ENCODE measurements at places on chromosomes 16 and 17.

GRCh38 chr16:1786242-1787055 is 3.7 kb downstream of the NUBP2 start:
- DNase-seq = no peak

DNA sequence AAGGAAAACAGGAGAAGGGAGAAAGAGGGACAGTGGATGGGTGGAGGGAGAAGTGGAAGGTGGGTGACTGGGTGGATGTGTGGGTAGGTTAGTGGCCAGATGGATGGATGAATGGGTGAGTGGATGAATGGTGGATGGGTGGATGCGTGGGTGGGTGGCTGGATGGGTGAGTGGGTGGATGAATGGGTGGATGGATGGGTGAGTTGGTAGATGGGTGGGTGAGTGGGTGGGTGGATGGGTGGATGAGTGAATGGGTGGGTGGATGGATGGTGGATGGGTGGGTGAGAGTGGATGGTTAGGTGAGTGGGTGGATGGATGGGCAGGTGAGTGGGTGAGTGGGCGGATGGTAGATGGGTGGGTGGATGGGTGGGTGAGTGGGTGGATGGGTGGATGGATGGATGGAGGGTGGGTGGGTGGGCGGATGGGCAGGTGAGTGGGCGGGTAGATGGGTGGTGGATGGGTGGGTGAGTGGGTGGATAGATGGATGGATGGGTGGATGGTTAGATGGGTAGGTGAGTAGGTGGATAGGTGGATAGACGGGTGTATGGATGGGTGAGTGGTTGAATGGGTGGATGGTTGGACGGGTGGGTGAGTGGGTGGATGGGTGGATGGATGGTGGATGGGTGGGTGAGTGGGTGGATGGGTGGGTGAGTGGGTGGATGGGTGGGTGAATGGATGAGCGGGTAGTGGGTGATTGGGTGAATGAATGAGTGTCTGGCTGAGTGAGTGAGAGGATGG is 702 bp upstream of the MARVELD3 start:
- no peak for DNase-seq

DNA sequence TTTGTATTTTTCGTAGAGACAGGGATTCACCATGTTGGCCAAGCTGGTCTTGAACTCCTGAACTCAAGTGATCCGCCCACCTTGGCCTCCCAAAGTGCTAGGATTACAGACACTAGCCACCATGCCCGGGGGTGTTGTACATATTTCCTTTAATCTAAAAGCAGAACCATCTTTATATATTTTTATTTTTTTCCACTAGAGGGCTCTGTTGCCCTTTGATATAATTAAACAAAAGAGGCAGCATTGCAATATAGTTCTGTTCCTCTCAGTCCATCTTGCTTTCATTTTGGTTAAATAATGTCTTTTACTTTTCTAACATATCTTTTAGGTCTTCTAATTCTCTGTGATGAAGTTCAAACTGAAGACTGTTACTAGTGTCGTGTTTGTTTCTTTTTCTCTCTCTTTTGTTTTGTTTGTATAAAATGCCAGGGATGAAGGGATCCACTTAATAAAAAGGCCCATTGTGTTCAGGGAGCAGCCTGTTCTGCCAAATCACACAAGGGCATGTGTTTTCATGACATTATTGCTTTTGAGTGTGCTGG is 23.4 kb downstream of the WWOX start:
- no peak for DNase-seq

DNA sequence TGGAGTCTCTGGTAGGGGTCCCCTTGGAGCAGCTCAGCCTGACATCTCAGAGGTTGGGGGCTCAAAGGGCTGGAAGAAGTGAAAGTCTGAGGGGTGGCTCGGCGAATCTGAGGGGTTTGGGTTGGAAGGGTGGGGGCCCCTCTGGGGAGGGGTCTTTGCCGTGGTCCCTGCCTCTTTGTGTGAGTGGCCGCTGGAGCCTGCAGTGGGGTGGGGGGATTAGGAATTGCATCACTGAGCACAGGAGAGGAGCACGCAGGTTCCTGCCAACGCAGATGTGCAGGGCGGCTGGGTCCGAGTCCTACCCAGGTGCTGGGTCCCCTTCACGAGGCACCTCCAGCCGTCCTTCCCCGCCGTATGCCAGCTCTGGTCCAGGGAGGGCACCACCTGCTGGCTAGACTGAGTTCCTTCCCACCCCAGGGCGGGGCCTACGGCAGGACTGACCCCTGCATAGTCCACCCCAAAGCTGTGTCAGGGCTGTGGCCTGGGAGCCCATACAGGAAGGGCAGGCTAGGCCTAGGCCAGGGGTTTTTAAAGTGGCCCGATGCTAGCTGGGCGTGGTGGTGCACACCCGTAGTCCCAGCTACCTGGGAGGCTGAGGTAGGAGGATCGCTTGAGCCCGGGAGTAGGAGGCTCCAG is 9.9 kb downstream of the FMNL1 start:
- peak; percentile 66 for DNase-seq

DNA sequence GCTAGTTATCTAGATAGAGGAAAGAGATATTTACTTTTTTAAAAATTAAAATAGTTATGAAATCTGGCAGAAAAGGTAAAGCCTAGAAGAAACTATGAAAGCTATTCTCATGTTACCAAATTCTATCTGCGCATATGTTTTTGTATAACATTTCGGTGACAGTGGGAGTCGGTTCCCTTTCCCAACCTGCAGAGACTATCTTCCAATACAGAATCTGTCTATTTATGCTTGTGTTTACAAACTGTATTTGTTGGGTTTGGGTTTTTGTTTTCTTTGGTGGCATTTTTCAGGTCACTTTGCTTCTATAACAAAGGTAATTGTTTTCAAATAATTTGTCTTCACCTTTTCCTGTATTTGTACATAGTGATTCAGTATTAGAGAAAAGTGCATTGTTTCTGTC is 69.8 kb downstream of the YPEL2 start:
- no peak for DNase-seq

- DNase-seq = no peak
Observed at GRCh38 chr16:54630284-54630967, 300.2 kb upstream of the IRX5 start.

- no peak for DNase-seq
Observed at GRCh38 chr17:69179227-69179952, 37.7 kb upstream of the ABCA6 start.

GRCh38 chr17:57484081-57484666 is 227.9 kb downstream of the MSI2 start:
- DNase-seq = no peak

GRCh38 chr16:1367486-1368174 is 15.9 kb downstream of the GNPTG start:
- no peak for DNase-seq

DNA sequence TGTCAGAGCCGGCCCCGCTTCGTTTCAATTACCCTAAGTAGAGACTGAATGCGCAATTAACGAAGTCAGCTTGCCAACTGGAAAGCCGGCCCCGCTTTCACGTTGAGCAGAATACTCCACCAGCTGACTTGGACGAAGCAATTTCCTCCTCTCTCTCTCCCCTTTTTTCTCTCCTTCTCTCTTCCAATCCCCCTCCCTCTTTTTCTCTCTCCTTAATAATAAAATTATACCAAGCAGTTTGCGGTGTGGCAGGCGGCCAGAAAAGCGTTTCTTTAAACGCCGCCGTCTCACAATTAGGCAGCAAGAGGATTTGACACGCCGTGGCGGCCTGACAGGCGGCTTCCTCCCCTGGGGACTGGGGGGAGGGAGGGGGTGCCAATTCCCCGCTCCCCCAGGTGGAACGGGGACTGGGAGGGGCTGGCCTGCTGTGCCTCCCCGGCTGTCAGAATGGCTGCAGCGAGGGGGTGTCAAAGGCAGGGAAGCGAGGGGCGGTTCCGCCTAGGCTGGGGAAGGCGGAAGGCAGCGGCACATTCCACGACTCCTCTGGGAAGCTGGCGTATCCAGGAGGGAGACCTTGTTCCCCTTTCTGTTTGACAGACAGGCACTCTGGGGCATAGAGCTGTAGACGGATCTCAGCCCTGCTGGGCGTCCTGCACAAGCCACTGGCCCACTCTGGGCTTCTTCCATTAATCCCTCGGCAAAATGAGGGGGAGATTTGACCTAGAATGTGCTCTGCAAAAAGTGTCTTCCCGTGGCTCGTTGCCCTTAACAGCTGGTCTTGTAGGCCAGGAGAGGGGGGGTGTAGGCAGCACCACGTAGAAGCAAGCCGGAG is 52.7 kb downstream of the SREBF1 start:
- no peak for DNase-seq

DNA sequence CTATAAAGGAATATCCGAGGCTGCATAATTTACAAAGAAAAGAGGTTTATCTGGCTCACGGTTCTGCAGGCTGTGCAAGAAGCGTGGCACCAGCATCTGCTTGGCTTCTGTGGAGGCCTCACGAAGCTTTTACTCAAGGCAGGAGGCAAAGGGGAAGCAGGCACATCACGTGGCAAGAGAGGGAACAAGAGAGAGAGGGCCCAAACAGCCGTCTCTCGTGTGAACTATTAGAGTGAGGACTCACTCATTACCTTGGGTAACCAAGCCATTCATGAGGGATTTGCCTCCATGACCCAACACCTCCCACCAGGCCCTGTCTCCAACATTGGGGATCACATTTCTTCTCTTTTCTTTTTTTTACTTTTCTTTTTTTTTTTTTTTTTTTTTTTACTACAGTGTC is 7.5 kb upstream of the ALKBH5 start:
- no peak for DNase-seq

GRCh38 chr16:67653789-67654402 is 6.2 kb downstream of the ACD start:
- DNase-seq = peak; percentile 23

GRCh38 chr16:50202926-50203624 is 50.0 kb downstream of the TENT4B start:
- no peak for DNase-seq

- DNase-seq = no peak
Observed at GRCh38 chr17:67058036-67058435, 13.7 kb downstream of the CACNG1 start.

GRCh38 chr17:18195246-18195645 is 11.6 kb downstream of the ALKBH5 start:
- no peak for DNase-seq

DNA sequence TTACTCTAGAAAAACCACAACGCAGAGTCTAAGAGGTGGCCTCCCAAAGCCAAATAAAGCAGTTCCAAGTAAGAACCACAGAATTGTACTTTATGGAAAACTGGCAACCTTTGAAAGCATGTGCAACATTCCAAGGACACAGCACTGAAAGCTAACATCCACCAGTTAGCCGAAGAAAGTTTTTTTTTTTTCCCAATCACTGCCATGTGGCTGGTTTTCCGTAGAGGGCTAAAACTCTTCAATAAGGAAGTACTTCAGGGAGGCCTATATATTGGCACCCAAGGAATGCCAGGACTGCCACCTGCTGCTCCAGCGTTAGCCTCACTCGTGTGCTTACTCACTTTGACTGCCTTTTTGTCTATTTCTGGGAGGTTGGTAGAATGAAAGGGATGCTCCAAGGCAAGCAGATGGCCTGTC is 25.2 kb downstream of the CEP95 start:
- DNase-seq = no peak

GRCh38 chr16:69329369-69330285 is 761 bp downstream of the PDF start:
- peak; percentile 55 for DNase-seq

DNA sequence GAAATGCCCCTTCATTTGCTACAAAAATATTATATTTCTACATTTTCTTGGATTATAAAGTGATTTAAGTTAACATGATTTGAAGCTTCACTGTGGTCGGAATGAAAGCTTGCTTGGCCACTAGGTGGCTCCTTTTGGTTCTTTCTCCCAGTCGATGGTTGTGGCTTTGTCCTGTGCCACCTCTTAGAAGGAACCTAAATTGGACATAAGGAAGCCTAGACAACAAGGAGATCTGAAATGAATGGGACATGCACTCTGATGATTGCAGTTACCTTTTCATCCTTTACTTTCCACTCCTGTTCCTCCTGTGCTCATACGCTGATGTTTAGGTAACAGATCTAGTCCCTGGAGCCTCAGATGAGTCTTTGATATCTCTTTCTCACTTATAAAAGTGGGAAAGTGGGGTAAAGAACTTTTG is 39.2 kb downstream of the FTO start:
- DNase-seq = peak; percentile 33

DNA sequence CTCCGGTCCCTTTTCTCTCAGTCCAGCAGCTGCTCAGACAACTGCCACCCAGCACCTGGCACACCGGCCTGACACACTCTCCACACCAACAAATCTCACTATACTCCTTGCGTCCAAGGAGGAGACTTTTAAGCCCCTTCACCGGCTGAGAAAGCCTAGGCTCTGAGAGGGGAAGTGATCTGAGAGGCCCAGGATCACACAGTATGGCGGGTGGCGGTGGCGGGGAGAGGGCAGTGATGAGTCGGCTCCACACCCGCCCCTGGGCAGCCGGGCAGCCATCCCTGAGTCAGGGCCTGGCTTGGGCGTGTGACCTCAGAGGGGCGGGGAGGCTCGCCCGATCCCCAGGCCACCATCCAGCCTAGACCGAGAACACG is 569 bp downstream of the FLII start:
- DNase-seq = peak; percentile 73

GRCh38 chr16:10511829-10512228 is 68.6 kb downstream of the EMP2 start:
- peak; percentile 41 for DNase-seq

DNA sequence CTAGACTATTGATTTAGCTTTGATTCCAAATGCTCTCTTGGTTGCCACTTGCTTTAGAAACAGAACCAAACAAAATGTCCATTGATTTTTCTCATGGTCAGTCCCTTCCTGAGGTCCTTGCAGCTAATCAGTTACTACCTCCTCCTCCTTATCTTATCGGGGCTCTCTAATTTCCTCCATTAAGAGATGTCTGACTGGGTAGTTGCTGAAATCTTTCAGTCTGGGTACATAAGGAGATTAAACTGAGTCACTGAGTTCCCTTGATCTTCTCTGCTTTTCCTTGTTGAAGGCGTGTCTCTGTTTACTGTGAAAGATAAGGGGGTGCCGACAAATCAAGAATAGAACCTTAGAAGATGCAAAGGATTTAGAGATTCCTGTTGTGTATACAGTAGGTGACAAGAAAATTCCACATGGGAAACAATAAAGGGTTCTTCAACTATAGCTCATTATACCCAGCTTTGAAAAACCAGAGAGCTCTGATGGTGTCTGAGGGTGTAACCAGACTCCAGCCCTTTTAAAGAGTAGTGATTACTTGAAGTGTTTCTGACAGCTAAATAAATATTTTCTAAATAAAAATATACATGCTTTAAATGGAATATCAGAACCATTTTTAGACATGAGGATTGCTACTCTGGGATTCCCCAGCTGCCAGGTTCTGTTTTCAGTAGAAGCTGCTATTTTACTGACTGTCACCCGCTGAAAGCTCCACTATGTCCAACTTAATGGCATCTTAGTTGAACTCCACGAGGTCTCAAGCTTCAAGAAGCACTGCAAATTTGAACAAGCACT is 791.3 kb upstream of the SOX9 start:
- no peak for DNase-seq

Measured in stimulated activated CD8-positive, alpha-beta memory T cell treated with anti-CD3 and anti-CD28 coated beads, Interleukin-4, amount 100 ng/mL, for 48 hours (primary cell).